Stimulated activated naive CD8-positive, alpha-beta T cell treated with anti-CD3 and anti-CD28 coated beads, Interleukin-15, amount 100 ng/mL, for 72 hours (primary cell): ENCODE measurements at places on chromosomes 4 and X.

DNA sequence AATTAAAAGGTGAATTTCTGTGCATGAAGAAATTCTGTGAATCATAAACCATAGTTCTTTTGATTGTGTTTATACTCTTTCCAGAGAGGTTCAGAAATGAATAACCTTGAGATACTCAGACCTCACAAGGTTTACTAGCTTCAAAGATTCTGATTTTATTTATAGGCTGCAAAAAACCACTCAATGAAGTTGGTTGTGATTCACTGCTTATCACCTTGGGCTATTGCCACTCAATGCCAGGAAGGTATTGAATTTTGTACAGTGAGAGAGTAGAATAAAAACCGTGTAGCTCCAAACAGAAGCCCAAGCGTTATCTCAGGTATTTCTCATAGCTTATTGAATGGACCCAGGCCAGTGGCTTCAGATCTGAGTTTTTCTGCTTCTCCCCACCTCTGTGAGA, 118.7 kb downstream of the FHIP1A start:
- DNase-seq: no peak

DNA sequence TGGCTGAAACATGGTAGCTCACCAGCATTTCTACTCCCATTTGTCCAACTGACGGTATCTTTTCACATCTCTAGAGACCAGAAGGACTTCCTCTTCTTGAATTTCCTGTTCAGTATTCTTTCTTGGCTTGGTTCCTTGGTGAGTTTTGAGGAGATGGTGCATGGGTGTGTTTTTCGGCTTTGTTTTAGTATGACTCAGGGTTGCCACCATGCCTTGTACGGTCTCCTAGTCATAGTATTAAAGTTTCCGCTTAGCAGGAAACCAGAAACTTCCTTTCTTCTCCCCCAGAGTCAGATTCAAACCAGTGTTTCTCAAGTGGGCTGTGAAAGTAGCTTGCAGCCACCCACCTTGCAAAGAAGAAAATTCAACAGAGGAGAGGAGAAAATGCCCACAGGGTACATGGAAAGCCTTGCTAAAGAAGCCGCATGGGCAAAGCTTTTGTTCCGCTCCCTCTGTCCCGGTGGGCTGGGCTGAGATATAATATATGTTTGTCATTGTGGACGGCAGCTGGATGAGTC, 5.7 kb downstream of the CD99 start:
- DNase-seq: peak; percentile 82

GRCh38 chr4:149964001-149964796, 114.0 kb upstream of the DCLK2 start:
- DNase-seq: no peak

- DNase-seq: no peak
Observed at GRCh38 chr4:41325901-41326300, 69.2 kb downstream of the UCHL1 start.

GRCh38 chr4:112185334-112185733, 40.1 kb downstream of the FAM241A start:
- no peak for DNase-seq

GRCh38 chrX:40146262-40147125, 48.7 kb upstream of the BCOR start:
- DNase-seq: peak; percentile 35

DNA sequence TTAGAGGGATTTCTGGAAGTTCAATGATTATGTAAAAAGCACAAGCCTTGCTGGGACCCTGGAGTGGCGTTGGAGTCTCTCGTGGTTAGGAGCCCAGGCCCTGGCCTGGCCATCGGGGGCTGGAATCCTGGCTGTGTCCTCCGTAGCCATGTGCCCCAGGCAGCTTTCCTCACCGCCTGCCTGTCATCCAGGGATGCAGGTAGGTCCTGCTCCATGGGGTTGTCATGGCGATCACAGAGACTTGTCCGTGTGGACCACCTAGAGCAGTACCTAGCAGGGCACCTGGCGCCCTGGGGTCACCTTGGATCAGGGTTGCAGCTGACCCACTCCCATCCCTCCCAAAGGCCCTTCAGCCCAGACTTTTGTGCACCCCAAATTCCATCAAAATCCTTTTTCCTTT, 30.2 kb upstream of the WFS1 start:
- no peak for DNase-seq

DNA sequence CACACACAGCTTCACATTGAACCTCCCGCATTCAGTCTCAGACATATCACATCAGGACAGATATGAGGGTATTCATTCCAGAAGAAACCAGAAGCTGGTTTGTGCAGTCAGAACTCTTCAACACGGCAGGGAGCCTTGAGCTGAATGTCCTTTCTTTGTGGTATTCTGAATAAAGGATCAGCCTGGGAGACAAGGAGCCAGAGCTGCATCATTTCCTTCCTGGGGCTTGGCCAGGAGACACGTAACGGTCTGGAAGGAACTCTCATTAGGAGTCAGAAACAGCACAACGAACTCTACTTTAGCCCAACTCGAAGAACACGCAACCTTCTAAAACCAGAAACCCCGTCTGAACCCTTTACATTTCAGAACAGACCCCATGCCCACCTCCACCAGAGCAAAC, 46.4 kb downstream of the KDR start:
- no peak for DNase-seq

- DNase-seq: no peak
Observed at GRCh38 chr4:168503652-168504362, 7.0 kb downstream of the PALLD start.

- no peak for DNase-seq
Observed at GRCh38 chrX:40479777-40480318, 100.9 kb upstream of the ATP6AP2 start.

DNA sequence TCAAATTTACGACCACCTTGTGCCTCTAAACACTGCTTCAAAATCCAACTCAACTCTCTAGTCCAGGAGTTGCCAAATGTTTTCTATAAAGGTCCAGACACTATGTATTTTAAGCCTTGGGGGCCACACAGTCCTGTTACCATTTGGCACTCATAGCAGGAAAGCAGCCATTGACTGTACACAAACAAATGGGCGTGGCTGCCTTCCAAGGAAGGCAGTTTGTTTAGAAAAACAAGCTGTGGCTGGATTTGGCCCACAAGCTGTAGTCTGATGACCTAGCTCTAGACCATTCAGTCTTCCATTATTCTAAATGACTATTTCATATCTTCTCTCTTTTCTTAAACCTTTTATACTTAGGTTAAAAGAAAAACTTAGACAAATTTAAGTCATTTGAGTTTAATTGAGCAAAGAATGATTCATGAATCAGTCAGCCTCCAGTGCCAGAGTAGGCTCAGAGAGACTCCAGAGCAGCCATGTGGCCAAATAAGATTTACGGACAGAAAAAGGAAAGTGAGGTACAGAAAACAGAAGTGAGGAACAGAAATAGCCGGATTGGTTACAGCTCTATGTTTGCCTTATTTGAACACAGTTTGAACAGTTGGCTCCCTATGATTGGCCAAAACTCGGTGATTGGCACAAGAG, 825.8 kb upstream of the LCORL start:
- DNase-seq: no peak

- no peak for DNase-seq
Observed at GRCh38 chrX:97158269-97158668, 274.6 kb downstream of the RPA4 start.

DNA sequence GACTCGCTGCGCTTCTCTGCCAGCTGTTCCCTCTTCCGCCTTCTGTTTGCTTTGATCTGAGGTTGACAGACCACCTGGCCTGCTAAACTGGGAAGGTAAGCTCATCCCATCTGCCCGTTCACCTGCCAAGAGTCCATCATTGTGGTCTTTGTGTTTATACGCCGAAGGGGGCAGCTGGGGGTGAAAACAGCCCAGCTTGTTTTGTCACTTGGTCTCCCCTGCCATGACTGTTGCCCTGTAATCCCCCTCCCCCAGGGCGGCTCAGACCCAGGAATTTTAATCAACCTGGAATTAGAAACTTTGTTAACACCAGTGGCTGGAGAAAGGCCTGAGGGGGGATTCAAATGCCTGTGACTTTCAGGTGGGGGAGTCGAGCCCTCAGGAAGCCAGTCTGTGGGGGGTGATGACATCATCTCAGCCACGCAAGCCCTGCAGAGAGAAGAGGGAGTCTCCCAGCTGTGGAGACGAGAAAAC, 333.3 kb downstream of the BCOR start:
- no peak for DNase-seq

DNA sequence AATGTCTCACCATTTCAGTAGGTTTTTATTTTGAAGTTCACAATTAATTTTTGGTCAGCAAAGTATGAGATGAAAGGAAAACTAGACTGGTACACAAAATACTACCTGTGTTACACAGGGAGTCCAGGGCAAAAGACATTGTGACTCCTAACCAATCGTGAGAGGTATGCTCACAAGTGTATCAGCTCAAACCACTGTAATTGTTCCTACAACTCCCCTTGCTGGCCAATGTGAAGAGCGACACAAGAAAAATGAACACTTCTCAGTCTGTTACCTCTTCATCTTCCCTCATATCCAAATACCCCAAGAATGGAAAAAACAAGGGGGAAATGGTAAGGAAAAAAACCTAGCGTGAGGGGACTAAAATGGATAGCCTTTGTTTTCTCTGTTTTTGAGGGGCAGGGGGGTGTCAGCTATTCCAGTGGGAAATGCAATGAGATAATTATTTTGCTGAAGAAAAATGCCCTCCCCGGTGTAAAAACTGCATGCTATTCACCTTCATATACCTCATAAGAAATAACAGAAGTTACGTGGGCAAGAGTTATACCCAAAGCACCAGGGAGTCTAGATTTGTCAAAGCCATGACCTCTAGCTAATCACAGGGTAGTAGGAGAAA, 30.6 kb upstream of the NSUN7 start:
- DNase-seq: no peak

GRCh38 chr4:100836929-100837328, 319.1 kb upstream of the EMCN start:
- DNase-seq: no peak

- DNase-seq: no peak
Observed at GRCh38 chrX:153903238-153903980, 1.1 kb upstream of the AVPR2 start.

GRCh38 chrX:17644001-17644400, 93.3 kb upstream of the SCML1 start:
- DNase-seq: no peak

DNA sequence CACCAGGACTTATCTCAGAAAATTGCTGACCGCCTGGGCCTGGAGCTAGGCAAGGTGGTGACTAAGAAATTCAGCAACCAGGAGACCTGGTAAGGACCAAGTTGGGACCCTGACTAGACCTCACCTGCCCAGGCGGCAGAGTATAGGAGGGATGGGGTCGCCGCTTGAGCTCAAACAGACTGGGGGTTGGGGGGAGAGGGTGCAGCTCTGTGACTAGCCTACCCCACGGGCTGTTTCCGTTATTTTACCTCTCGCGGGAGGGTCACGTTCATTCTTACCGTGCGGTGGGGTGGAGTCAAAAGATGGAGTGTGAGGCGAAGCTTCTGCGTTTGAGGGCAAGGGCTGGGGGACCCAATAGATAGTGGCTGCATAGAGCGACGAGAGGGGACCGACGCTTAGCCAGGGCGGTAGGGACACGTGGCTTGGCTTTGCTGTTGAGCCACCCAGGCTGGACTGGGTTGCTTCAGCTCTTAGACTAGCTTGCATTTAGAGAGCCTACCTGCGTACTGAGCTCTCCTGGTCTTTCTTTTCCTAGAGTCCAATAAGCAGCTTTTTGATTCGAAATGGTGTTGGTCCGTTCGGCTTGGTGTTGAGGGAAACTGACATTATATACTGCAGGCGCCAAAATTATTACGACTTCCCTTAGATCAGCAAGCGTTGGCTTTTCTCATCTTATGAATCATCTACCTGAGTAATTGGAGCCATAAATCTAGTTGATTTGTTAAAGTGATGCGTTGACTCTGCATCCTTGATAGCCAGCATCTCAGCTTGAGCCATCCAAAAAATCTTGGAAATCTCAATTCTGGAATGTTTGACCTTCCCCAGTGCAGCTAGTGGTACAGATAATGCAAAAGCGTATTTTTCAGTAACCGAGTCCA, 591 bp downstream of the PRPS1 start:
- DNase-seq: peak; percentile 41

DNA sequence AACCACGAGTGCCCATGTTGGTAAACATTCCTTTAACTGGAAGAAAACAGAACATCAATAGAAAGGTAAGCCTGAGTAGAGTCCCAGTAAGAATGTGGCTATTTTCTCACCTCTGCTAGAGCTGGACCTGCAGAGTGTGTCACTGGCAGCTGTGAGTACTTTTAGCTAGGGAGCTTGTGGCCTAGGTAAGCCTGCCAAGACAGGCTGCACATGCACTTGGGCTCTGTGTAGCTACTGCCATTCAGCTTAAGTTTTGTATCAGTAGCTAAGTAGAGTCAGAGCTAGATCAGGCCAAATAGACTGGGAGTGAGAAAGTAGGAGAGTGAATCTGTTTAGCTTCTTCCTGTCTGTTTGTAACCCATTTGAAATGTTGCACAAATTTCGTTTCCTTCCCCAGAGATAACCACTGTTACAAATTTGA, 35.3 kb downstream of the RBPJ start:
- no peak for DNase-seq

GRCh38 chr4:114316789-114317188, 281.8 kb upstream of the UGT8 start:
- DNase-seq: no peak

GRCh38 chr4:86971355-86971683, 36.5 kb downstream of the AFF1 start:
- DNase-seq: no peak

- DNase-seq: no peak
Observed at GRCh38 chrX:118392716-118393115, 46.8 kb downstream of the WDR44 start.

DNA sequence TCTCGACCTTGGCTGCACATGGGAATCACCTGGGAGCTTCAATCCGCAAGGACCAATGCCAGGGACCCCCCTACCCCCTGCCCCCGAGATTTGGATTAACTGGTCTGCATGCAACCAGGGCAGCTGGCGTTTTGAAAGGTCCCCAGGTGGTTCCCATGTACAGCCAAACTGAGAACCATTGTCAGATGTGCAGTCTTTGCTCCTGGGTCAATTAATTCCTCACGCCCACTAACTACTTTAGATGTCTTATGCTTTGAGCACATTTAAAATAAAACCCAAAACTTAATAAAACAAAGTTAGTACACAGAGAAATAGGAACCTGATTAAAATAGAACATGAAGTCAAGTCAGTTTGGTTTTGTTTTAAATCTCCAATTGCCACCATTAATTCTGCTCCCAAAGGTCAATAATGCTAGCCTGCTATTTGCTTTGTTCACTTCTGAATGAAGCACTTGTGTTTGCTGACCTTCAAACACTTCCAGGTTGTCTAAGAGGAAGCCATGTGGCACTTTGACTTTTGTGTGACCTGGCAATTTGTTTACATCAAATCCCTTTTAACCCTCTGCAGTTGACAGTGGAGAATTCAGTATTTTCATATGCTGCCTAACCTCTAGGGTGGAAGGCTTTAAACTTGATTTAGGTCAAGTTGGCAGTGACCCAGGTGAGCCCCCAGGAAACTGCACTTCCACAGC, 27.2 kb upstream of the TMSB4X start:
- no peak for DNase-seq
